ENCODE measurements at places on chromosomes 13 and 19.

GRCh38 chr19:7977723-7978040 is 27.8 kb downstream of the ELAVL1 start:
- DNase-seq: no peak

DNA sequence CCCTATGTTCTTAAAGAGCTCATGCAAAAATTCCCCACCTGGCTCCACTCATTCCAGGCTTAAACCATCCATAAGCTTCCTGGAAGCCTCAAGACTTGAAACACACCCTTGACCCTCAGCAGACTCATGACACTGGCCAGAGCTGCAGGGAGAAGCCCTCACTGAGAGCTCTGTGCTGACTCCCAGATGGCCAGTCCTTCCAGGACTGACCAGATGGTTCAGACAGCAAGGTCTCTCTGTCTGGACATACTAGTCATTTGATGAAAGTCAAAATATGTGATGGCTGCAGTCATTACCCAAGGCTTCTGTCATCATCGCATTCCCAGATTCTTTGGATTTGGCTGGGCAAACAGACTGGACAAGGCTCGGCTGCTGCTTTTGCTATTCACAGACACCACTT is 397.4 kb downstream of the FOXO1 start:
- DNase-seq: no peak

- DNase-seq: no peak
Observed at GRCh38 chr13:43835701-43836100, 43.8 kb downstream of the CCDC122 start.

DNA sequence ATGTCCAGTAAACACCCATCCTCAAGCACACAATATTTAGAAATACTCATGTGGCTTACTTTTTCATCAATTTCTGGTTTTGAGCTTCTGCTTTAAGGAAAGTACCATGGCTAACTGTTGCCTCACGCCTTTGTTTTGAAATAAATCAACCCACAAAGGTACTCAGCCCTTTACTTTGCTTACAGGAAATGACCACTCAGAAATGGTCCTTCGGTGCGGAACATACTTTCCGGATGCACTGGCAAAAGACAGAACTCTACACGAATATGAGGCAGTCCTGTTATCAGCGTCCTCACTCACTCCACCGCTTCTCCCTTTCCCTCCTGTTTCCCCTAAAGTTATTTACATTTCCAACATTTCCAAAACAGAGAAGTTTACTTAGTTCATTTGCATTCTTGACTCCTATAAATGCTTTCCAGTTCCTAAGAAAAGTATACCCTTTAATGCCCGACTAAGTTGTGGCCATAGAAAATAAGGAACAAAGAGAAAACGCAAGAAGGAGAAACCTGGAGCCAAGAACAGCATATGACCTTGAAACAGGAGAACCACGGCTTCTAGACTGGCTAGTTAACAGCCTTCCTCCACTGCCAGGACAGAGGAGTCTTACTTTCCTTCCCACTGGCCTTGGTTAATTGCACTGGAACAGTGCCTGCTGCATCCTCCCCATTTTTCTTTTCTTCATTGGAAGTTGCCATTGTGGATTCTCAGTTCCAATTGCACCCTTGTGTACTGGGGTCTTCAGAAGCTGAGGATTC is 10.6 kb downstream of the FPR2 start:
- no peak for DNase-seq

DNA sequence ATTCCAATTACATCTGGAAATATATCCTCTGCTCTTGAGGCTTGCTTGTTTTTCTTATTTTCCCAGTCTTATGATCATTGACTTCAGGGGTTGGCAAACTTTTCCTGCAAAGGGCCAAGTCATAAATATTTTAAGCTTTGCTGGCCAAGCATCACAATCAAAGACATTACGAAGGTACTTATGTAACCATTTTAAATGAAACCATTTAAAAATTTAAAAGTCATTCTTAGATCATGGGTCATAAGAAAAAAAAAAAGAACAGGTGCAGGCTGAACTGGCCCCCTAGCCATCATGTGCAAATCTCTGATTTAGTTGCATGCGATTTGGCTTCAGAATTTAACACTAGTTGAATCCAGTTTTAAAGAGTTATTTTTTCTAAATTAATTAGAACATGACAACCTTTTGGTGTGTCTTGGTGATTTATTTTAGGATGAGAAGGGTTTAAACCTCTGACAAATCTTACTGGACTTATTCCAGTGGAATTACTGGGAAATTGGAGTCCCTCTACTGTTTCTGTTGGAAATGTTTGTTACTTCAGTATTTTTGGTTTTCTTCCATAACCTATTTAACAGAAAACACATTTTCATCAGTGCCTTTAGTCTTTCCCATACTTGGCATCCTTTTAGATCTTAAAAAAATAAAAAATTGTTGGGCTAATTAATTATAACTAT is 148.1 kb downstream of the NHLRC3 start:
- DNase-seq: no peak

DNA sequence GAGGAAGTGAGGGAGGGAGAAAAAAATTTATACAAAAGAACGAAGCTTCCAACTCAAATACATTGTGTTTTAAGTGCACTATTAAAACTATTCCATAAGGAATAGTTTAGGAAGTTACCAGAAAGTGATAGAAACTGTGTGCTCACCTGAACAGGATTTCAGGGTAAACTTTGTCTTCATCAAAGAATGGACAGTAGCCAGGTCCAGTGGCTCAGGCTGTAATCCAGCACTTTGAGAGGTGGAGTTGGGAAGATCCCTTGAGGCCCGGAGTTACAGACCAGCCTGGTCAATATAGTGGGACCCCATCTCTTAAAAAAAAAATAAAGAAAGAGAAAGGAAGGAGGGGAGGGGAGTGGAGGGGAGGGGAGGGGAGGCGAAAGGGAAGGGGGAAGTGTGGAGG is 13.0 kb upstream of the CDADC1 start:
- no peak for DNase-seq

- DNase-seq: no peak
Observed at GRCh38 chr13:74597526-74597925, 463.3 kb upstream of the KLF12 start.

- DNase-seq: no peak
Observed at GRCh38 chr19:7902796-7903243, 857 bp upstream of the MAP2K7 start.

DNA sequence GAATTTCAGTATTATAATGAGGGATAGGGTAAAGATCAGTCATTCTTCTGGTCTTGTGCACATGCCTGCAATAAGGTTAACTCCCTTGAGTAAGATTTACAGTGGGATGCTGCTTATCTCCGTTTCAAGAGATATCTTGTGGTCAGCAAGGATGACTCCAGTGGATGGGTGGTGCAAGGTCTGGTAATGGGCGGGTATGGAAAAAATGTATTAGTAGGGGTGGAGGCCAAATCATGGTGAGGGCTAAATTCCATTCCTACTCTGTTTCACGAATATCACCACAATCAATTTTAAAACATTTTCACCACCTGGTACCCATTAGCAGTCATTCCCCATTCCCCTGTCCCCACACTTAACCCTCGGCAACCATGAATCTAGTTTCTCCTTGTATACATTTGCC is 40.6 kb downstream of the CCDC122 start:
- DNase-seq: no peak

GRCh38 chr13:113657851-113658741 is at the start of gene ATP4B:
TSS of gene ATP4B (minus strand) at chr13:113658198. CDS start at chr13:113658144, 54 bp downstream.
- no peak for DNase-seq

GRCh38 chr13:111789420-111789819 is 277.5 kb upstream of the SOX1 start:
- no peak for DNase-seq

GRCh38 chr19:51144482-51145045 is 2.5 kb downstream of the SIGLEC7 start:
- no peak for DNase-seq

GRCh38 chr13:74110053-74110452 is 24.2 kb downstream of the KLF12 start:
- no peak for DNase-seq

DNA sequence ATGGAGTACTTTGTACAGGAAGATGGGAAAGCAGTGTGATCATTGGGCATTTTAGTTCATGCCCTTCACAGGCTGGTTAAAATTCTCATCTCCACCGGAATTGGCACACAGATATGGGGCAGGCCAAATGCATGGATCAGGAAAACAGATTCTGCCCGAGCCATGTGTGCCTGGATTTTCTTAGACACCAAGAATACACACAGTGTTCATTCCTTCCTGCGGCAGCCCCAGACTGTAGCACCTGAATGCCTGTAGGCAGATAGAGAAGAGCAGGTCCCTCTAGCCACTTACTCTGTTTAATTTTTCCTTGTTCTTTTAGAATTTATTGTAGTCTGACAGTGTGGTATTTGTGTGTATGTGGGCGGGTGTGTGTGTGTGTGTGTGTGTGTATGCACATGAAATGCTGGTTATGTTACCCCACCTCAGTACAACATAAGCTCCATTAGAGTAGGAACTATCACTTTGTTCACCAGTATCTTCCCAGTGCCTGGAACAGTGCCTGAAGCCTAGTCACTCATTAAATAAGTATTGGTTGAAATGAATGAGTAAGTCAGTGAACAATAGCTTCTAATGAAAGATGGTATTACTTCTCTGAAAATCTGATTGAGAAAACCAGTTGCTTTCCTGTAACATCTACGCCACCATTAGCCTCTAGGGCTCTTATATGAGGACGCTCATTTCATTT is 41.7 kb downstream of the FRY start:
- no peak for DNase-seq

DNA sequence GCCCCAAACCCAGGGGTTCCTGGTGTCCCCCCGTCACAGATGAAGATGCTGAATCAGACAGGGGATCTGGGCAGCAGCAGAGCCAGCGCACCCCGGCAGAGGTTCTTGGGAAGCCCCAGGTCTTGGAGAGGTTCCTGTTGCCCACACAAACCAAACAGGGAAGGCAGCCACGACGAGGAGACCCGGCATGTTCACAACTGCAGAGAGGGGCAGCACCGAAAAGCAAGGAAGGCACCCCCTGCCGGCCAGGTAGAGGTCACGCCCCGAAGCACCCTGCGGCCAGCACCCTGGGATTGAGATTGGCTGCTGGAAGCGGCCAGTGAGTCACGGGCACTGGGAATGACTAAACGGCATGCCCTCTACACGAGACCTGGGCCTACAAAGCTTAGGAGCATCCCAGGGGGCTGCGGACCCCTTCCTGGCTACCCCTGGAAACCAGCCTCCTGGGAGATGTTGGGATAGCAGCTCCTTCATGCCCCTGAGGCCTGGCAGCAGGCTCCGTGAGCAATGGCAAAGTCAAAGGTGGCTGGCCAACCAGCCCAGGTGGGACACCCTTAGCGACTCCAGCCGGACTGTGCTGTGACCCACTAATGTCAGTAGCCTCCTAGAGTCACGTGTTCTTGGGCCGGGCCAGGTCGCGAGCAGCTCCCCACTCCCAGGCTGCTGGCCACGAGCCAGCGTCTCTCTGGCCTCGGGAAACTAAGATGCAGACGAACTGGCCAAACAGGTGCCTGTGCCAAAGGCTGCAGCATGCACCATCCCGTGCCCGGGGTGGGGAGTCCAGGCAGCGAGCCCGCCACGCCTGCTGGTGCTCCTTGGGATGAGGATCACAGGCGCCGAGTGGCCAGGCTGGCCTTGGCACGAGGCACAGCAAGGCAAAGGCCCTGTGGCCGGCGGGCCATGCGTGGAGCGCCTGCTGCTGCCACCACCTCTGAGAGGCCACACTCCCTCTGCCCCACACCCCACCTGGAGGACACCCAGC is 43.2 kb downstream of the MLLT1 start:
- no peak for DNase-seq

GRCh38 chr13:33139184-33139583 is 123.0 kb downstream of the KL start:
- DNase-seq: no peak

DNA sequence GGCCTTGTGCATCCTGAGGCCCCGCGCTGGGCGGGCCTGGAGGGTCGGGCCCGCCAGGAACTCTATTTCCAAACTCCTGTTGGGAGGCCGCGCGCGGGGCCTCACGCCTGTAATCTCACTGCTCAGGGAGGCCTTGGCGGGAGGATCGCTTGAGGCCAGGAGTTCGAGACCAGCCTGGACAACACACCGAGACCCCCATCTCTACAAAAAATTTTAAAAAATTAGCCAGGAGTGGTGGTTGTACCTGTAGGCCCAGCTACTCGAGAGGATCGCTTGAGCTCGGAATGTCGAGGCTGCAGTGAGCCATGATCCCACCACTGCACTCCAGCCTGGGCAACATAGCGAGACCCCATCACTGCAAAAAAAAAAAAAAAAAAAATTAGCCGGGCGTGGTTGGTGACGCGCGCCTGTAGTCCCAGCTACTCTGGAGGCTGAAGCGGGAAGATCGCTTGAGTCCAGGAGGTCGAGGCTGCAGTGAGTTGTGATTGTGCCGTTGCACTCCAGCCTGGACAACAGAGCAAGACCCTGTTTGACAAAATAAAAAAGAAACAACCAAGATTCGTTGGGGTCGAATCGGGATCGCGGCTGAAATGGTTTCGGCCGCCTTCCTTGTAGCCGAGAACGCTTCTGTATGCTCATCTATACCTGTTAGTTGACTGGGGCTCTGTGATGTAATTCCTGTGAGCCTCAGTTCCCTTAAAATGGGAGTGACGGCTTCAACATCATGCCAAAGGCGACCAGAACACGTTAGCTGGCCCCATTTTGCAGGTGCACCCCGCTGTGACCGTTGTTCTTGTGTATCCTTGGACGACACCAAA is 636 bp downstream of the SF3A2 start:
- DNase-seq: no peak

DNA sequence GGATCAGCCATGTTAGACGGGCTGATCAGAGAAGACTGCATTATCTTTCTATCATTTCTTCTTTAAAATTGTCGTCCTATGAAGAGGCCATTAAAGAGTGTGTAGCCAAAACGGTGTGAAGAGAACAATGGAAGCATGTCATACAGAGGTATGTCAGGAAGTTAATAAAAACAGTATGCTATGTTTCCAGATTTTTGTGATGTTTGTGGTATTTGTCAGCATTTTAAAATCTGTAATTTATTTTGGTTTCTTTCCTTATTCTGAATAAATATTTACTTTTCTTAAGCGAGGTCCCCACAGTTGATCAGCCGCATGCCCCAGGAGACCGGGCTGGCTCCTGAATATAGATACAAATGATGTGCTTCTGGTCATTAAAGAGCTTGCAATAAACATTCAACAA is 142.9 kb upstream of the SERP2 start:
- no peak for DNase-seq

DNA sequence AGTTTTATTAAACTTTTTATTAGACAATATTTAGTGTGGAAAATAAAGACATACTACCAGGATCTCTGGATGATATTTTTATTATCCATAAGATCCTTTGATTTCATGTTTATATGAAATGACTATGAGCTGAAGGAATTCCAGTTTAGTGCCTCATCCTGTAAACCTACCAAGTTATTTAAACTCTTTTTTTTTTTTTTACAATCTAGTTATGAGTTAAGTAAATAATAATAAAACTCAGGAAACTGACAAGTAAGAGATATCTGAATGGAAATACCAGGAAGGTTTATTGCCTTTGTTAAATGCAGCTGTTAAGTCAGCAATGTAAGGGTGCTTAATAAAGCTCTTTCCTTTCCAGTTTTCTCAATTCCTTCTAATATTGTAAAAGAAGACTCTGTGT is 53.9 kb downstream of the RXFP2 start:
- no peak for DNase-seq

DNA sequence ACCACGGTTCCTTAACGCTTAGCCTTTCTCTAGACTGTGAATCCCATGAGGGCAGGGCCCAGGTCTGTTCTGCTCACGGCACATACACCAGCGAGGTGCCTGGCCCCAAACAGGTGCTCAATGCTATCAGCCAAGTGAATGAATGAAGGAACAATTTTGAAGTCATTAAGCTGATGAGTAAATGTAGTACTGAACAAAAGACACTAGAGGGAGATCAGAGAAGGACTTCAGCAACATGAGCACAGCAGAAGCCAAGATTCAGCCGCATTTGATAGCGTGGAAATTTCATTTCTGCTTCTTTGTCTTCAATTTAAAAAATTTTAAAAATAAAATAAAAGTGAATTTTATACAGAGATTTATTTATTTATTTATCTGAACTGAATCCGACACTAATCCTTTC is 20.1 kb upstream of the MYO16 start:
- DNase-seq: no peak

Data from activated T-helper 1 cell treated with Interleukin-2 at 50 U/mL for 16 hours (primary cell).